Activated T-helper 1 cell treated with anti-CD3 and anti-CD28 coated beads, Interleukin-2, amount 50 U/mL, for 16 hours (primary cell): ENCODE measurements at places on chromosomes 2 and 18.

DNA sequence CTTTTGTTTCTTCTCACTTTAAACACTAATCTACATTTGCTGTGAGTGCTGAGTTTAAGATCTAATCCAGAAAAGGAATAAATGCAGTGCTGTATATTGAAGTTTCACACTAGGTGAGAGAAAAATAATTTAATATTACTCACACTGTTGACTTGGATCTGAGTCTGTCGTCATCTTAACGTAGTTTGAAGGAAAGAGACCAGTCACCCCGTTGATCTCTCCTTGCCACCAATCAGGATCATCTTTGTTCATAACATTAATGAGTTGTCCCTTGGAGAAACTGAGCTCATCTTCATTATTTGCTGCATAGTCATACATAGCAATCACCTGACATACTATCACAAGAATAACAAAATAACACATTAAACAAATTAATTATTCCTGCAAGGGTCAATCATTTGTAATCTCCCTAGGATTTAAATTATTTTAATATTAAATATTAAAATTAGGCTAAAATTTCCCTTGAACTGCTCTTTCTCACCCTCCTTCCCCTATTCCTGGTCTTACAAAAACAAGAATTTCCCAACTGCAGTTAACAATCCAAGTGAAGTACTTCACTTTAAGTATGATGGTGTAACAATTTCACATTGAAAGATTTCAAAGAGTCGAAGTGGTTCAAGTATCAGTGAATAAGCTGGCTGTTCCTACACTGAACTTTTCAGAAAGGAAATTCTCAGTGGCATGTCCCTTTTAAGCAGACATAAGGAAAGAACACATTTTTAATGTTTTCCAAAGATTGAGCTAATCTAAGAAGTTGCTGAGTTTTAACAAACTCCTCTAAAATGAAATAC lies 71.3 kb downstream of the FAM228A start:
- no peak for DNase-seq

DNA sequence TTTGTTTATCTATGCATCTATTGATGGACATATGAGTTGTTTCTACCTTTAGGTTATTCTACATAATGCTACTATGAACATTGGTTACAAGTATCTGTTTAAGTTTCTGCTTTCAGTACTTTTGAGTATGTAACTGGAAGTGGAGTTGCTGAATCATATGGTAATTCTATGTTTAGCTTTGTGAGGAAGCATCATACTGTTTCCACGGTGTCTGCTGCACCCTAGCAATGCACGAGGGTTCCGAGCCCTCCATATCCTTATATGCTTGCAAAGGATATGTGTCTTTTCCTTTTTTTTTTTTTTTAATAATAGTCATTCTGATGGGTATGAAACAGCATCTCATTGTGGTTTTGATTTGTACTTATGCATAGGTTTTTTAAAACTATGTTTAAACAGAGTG lies 83.7 kb downstream of the FMNL2 start:
- DNase-seq = no peak

DNA sequence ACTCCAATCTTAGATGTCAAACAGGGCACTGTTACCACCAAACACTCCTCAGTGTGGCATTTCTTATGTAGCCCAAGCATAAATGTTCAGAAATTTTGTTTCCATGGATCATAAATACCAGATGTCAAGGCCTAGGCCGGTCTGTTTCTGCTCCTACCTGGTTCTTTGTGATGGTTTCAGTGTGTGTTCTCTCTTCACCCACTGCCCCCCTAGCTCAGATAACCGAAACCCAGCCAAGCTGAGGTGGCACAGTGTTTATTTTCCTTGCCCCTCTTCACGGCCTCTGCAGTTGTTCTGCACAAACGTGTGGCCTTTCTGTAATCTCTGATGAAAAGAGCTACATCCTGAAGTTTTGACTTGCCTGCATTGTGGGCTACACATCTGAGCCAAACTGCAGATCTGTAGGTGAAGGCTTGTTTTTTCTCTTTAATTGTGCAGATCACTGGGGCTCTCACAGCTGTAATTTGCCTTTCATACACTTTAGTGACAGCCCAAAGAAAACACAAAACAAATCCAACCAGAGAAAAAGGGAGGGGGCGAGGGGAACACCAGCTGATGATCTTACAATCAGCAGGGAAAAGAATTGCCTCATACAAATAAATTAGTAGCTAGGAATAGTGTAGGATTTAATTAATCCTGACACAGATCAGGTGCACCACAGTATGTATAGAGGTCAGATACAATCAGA lies 99.1 kb downstream of the NRP2 start:
- no peak for DNase-seq

GRCh38 chr2:230868161-230868946 lies 3.6 kb downstream of the ITM2C start:
- no peak for DNase-seq

- no peak for DNase-seq
Observed at GRCh38 chr2:223604231-223604630, 2.1 kb upstream of the SCG2 start.

- no peak for DNase-seq
Observed at GRCh38 chr2:117917223-117917917, 96.5 kb downstream of the CCDC93 start.

- DNase-seq = no peak
Observed at GRCh38 chr2:157468931-157469708, 25.2 kb upstream of the CYTIP start.

- DNase-seq = no peak
Observed at GRCh38 chr18:32582455-32582854, 111.8 kb upstream of the GAREM1 start.

DNA sequence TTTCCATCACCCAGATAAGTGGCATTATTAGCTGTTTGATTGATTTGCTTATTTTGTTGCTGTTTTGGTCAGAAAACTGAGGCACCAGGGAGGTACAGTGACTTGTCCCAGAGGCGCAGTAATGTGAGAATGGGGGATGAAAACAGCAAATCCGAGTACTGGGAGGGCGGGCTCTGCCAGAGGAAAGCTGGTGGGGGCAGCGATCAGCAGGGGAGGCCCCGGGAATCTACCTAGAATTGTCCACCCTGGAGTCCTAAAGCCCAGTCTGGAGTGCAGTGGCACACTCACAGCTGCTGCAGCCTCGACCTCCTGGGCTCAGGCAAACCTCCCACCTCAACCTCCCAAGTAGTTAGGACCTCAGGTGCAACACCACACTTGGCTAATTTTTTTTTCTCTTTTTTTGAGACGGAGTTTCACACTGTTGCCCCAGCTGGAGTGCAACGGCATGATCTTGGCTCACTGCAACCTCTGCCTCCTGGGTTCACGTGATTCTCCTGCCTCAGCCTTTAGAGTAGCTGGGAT lies 17.0 kb upstream of the PTMA start:
- DNase-seq = no peak

DNA sequence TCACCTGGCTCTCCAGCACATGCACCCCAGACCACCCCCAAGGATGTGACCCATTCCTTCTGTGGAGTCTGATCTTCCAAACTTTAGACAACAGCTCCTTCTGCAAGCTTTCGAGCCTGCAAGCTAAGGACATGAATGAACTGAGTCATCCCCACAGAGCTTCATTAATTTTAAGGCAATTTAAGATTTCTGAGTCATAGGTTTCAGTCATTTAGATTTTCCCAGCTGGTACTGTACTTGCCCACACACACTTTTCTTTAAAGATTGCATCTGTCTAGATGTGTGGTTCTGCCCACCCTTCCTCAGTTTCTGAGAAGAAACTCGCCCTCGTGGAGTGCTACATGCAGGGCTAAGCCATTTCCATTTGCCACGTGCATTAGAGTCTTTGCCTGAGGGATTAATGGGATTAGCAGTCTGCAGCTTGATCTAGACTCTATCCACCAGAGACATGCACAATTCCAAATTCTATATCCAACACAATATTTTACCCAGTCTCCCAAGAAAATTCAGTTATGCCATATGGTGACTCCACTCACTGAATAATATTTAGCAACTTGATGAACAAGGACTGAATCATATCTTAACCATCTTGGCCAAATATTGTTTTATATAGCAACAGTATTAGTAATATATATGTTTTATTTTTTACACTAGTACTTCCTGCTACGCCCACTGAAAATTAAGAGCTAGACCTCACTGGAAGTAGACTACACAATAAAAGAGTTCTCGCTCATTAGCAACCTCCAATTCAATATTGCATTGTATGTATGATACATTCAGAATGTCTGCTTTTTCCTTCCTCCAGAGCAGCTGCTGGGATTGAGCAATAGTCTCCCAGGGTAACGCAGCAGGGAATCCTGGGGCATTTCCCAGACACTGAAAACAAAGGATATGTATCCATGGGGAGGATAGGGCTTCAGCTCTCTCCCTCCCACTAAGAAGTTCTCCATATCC lies 14.3 kb upstream of the TRIB2 start:
- no peak for DNase-seq

DNA sequence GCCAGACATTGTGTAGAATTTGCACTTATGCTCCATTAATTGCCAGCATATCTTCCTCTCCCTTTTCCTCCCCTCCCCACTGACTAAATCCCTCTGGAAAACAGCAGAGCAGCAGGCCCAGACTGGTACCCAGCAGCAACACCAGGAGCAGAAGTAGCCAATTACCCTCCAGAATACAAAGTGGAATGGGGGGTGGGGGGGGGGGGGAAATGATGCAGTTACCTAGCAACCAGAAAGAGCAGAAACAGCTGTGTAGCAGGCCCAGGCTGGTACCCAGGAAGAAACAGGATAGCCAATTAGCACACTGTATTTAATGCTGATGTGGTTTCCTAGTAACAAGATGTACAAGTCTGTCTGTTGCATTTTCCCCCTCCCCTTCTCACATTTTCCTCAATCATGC lies 52.3 kb downstream of the KLF7 start:
- DNase-seq = no peak

DNA sequence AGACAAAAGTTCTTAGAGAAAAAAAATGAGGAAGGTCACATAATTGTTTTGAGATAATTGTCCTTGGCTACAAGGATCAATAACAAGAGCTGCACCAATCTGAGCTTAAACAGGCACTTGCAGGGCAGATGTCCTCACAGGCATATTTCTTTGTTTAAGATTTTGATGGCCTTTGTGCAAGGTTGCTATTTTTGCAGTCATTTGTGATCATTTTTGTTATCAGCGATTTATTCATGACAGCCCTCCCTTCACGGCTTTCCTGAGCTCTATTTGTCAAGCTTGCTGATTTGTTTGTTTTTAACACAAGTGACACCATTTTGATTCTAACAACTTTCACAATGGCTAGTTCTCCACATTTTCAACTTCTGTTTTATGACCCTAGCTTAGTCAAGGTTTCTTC lies 418.6 kb upstream of the REG3G start:
- no peak for DNase-seq

DNA sequence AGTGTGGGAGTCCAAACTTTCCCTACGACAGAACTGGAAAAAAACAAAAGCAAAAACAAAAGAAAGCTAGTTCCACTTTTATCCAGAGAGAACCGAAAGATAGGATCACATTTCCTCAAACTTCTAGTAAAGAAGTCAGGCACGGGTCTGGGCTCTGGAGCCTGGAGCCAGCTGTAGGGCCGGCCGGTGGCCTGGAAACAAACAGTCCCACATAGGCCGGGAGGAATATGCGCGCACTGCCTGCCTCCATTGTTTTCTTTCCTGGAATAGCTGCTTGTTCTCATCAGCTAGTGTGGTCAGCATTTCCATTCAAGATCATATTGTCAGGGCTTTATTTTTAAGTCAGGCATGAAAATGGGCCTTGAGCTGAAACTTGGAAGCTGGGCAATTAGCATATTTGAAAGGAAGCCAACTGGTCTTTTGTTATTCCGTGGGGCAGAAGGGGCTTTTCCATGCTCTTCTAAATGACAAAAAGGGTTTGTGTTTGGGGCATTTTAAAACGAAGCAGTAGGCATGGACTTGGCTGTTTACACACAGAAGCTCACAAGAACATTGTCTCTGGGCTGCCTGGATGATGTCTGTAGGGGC lies 58.7 kb upstream of the RFX8 start:
- DNase-seq = no peak

DNA sequence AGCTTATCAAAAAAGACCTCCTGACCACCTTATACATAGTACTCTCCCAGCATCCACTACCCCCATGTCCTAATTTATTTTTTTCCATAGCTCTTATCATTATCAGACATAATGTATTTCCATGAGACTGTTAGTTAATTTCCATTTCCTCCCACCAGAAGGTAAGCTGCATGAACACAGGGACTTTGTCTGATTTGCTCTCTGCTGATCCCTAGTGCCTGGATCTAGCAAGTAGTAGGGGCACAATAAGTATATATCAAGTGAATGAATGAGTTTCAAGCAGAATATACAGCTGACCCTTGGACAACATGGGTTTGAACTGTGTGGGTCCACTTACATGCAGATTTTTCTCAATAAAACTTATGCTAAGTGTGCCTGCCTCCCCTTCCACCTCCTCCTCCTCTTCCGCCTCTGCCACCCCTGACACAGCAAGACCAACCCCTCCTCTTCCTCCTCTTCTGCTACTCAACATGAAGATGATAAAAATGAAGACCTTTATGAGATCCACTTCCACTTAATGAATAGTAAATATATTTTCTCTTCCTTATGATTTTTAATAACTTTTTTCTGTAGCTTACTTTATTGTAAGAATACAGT lies 53.8 kb downstream of the CTAGE1 start:
- no peak for DNase-seq

GRCh38 chr2:27638037-27638637 lies 9.3 kb downstream of the GPN1 start:
- no peak for DNase-seq

DNA sequence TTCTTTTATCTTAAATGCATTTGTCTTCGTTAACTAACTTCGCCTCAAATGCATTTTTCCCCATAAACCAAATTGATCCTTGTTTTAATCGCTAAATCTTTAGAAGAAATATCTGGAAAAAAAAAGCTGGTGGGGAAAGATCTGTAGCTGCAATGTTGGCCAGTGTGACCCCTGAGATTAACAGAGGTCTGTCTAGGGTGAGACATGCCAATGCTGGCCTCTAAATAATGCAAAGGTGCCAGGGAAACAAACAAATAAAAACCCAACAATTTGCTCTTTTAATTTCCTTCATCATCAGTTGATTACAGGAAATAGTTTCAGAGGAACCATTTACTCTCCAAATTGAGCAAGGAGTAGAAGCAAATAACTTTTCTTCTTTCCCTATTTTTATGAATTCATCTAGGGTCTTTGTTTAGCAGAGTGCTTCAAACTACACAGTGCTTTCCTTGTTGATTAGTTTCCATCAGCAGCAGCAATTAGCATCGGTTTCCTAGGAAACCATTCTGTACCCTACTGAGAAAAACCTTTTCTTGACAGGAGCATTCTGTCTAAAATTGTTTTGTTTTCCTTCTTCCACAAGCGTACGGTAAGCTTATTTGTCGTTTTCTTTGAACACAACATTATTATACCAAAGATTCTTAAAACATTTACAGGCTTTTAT lies 100.5 kb upstream of the UNC80 start:
- no peak for DNase-seq

GRCh38 chr2:81650048-81650971 lies 1345.8 kb upstream of the LRRTM1 start:
- no peak for DNase-seq

DNA sequence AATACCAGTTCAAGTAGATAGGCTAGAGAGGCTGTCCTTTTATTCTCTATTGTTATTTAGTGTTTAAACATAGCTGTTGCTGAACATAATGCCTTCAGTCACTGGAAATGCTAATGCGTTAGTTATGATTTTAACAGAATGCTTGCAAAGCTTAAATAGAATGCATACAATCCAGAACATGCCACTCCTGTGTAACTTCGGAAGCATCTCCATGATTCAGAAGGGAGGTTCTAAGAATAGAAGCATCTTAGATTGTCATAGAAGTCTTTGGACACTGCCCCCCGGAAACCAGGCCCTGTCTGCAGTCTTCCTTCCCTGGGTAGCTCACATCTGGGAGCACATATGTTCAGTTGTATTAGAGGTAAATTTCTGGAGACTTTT lies 73.2 kb downstream of the ZNF532 start:
- no peak for DNase-seq
